NCI-H774 (cell line): ENCODE measurements at places on chromosomes 13 and 19.

DNA sequence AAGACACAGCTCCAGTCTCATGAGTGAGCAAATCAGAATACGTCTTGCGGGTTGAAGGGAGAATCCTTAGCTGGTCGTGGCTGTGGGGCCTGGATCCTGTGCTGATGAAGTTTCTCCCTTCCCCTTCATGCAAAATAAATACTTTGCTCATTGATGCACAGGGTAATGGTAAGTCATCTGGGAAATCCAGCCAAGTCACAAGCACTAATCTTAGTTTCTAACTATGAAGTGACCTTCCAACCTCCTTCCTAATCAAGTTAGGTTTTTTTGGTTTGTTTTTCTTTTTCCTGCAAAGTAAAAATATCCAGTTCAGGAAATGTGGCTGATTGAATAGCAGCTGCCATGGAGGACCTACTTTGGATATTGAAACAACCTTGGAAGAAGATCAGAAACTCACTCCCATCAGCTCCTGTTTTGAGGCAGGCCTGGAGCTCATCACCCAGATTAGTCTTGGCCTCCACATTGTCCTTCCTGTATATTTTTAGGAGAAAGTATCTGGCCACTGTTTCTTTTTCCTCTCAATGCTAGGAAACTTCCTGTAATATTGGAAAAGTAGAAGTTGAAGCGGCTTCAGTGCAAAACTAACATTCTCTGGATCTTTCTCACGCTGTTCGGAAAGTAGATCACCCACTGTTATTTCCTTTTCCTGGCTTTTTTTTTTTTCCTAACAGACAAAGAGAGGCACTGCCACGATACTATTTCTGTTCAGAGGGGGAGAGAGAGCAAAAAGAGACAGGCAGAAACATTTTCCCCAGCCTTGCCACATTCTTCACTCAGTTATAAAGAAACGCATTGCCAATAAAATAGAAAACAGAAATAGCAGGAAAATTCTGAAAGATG is 12.3 kb upstream of the ARL11 start:
- no peak for DNase-seq

DNA sequence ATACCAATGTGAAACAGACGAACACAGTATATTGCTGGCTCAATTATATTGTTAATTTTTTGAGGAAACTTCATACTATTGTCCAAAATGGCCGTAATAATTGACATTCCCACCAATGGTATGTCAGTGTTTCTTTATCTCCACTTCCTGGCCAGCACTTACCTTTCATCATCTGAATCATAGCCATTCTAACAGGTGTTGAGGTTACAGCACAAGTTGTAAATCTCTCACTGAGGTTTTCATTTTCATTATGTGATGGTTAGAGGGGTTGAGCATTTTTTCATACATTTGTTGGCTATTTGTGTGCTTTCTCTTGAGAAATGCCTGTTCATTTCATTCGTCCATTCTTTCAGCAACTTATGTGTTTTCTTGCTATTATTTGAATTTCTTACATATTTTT is 824.0 kb downstream of the UQCRFS1 start:
- no peak for DNase-seq

DNA sequence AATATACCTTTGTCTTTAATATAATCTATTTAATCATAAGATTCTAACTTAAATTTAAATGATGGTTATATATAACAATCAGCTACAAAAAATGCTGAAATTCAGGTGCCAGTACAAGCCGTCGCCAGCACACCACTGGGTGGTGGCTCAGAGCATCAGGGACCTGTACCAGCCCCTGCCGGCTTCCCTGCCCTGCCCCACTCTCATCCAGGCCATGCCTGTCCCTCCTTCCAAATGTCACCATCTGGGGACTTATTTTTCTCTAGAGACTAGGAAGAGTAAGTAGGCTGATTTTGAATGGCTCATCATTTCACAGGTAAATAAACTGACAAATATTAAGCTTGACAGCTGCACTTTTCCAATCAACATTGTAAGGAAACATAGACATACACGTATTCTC is 1.6 kb downstream of the METTL21C start:
- DNase-seq, result no peak

DNA sequence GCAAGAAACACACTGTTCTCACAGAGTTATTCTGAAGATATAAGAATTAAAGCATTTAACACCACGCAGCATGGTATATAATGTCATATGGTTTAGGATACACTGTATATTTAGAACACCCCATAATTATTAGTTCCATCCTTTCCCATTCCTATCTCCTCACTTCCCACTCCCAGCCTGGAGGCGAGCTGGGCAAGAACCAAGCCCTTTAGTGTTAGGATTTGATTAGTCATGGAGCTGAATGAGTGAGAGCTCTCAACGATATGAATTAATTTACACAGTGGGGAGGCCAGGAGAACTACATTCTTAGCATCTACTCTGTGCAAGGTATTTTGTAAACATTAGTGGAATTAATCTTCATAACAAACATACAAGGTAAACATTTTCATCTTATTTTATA is 934.3 kb downstream of the DIAPH3 start:
- DNase-seq, result no peak
